Fibroblast of gingiva (primary cell): ENCODE measurements at places on chromosomes 5 and 9.

GRCh38 chr5:157248821-157249470, 17.0 kb upstream of the CYFIP2 start:
- DNase-seq = no peak

GRCh38 chr5:76202182-76202581, 119.0 kb downstream of the SV2C start:
- no peak for DNase-seq

DNA sequence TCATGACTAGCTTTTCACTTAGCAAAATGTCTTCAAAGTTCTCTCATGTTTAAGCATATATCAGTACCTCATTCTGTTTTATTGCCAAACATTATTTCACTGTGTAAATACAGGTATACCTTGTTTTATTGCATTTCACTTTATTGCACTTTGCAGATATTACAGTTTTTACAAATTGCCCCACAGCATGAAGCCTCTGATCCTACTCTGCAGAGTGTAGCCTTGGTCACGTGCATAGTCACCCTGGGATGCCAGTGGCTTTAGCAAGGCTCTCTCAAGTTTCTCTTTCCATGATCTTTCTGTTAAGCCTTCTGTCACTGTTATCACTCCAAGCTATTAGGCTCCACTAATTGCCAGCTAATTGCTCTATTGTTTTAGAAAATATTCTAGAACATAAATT, 182.2 kb upstream of the GRIA1 start:
- DNase-seq = no peak

GRCh38 chr9:127858041-127858512, 3.6 kb upstream of the ENG start:
- DNase-seq = no peak

DNA sequence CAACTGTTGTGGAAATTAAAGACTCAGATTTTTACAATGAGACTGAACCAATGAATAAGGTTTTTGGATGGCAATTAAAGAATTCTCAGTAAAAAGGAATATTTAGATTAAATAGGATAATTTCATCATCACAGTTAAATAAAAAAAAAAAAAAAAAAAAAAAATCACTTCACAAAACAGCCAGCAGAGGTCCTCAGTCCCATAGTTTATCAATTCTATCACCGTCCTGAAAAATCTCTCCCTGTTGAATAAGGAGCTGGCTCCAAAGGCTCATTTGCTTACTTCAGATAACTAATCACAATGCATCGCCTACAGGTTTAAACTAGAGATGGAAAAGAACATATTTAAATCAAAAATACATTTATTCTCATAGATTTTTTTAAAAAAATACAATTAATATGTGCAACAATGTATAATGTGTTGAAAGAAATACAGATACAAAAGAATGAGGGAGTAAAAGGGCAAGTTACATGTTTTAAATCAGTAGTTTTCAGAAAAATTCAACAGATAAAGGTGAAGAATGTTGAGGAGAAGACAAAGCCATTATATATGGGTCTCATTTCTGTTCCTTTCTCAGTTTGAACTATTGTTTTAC, 175.8 kb upstream of the CHD1 start:
- peak; percentile 5 for DNase-seq

DNA sequence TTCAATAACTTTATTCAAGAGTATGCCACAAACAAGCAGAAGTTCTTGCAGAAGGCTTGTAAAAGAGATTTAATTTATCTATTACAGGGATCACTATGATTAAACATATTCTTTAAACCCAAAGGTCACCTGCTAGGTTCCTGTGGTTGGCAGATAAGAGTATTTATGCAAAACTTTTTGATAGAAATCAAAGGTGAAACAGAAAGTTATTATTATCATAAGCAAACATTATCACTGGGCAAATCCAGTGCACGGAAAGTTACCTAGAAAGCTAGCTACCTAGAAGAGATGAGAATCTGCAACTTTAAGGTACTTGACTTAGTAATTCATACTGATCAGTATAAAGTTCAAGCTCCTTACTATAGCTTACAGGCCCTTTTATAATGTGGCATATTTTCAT, 3.2 kb downstream of the STARD4 start:
- no peak for DNase-seq

GRCh38 chr9:136848393-136849037, 694 bp upstream of the PHPT1 start:
- no peak for DNase-seq
